ENCODE measurements at places on chromosomes 4 and X.

GRCh38 chr4:55363691-55364351 is 17.8 kb downstream of the SRD5A3 start:
- no peak for DNase-seq

DNA sequence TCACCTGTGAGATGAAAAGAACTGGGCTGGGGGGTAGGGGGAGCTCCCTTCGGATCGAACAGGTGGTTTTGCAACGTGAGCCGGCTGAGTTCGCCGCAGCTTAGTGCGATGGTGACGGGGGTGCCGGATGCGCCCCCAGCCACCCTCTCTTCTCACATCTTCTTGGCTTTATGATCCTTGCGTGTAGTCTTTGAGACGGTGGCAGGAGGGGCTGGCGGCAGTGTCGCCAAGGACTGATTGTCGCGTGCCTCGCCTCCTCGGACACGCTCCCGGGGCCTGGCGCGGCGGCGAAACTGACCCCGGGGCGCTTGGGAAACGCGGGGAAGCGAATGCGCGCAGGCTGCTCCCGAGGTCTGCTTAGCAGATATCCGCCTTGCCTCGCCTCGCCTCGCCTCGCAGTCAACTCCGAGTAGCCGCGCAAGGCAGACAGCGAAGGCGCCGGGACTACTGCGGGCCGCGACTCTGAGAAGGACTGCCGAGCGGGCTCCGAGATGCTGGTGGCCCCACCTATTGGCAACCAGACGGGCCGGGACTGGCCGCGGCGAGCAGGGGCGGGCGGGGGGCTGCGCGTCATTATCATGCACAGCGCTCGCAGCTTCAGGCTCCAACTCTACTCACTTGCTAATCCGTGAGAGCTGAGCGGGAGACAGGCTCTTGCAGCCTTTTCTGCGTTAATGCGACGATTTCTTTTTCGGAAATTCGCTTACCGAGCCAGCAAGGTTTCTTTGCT is 1.5 kb downstream of the GRID2 start:
- DNase-seq = no peak

DNA sequence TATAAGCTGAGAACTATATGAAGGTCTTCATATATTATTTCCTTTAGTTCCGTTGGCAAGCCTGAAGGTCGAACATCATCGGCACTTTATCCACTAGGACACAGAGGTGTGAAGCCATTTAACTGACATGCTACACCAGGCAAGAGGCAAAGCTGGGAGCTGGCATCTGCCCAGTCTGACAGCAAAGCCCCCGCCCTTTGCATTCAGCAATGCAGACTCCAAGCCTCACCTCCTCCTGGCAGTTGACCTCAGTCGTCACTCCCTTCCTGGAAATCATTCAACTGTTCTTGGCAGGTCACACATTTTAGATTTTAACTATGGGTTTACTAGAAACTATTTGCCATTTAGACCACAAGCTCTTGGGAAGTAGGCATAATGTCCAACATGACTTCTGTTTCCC is 135.8 kb upstream of the FRG1 start:
- DNase-seq = no peak

DNA sequence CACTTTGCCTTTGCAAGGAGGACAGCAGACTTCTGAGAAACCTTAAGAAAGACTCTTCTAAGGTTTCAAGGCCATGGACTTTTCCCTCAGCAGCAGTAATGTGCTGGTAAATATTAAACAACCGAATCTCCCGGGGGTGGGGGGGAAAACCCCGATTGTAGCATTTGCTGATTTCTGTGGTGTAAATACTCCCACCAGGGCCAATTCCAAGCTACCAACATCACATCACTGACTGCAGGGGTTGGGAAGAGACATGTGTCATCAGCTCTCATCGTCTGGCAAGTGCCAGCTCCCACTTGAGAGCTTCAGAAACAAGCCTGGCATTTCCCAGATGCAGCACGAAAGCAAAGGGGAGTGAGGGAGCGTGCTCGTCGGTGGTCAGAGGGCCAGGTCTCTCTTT is 101.2 kb downstream of the BCOR start:
- DNase-seq = no peak

- DNase-seq = no peak
These were observed 1.2 kb upstream of the TAPT1 start for GRCh38 chr4:16227462-16227868.

GRCh38 chrX:78116766-78117165 is 12.7 kb downstream of the PGK1 start:
- no peak for DNase-seq

DNA sequence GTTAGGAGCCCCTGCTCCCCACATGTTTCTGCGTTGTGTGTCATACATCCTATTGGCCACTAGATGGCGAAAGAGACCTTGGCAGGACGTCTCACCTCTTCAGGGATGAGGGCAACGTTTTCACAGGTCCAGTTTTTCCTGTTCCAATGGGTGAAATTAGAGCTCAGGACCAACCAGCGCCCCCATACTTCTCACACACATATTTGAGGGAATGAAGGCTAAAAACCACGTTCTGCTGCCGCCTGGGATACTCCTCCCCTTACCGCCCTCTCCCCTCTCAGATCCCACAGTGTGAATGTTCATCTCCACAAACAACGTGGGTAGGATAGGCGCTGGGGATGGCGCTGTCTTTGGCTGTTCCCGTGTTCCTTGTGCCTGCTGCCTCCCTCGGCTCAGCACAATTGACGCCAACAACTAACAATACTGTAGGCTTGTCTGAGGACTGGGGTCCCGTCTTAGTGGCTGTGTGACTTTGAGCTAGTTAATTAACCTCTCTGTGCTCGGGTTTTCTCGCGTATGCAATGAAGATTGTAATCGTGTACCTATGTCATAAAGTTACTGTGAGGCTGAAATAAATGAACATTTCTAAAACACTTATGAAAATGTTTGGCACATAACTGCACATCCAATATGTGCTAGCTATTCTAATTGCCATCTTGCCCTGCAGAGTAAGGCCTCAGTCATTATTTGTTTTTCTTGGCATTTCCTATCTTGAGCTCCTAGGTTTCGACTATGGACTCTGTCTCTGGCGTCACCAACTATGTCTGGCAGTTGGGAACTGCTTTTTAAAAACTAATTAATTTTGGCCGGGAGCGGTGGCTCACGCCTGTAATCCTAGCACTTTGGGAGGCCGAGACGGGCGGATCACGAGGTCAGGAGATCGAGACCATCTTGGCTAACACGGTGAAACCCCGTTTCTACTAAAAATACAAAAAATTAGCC is 181.3 kb upstream of the STK26 start:
- peak; percentile 0 for DNase-seq

DNA sequence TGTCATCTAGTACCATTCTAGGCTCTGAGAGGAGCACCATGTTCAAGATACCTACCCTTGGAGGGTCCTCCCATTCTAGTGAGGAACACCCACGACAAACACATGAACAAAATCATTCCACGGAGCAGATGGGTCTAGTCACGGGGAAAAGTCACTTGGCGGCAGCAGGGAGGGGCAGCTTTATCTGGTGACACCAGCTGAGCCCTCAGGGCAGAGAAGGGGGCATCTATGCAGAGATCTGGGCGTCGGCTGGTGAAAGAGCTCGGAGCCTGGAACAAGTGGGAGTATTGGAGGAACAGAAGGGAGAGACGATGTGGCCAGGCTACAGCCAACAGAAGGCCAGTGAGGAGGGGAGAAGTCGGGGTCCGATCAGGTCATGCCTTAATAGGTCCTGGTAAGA is 11.9 kb upstream of the PDHA1 start:
- no peak for DNase-seq

DNA sequence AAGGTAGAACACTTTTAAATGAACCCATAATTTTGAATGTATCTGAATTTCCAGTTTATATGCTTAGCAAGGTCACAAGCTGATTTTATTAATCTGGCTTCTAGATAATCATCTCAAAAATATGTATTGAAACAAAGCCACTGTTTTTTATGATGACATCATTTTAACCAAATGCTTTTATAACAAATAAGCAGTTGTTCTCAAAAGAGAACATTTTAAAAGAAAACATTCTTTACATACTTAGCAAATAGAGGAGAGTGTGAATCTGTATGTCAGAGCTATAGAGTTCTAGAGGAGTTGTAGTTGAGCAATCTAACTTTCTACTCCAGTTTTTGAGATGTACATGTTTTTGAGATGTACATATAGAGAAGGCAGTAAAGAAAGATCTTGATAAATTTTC is 42.5 kb downstream of the LAMP2 start:
- no peak for DNase-seq

Data from effector CD8-positive, alpha-beta T cell (primary cell).